Activated CD8-positive, alpha-beta memory T cell treated with anti-CD3 and anti-CD28 coated beads, Interleukin-2, amount 50 U/mL, for 48 hours (primary cell): ENCODE measurements at places on chromosomes 7 and 10.
A peak's percentile ranks its signal among the peaks of the same experiment; 100 is the strongest.

GRCh38 chr7:125431349-125431748, 501.7 kb upstream of the POT1 start:
- no peak for DNase-seq

DNA sequence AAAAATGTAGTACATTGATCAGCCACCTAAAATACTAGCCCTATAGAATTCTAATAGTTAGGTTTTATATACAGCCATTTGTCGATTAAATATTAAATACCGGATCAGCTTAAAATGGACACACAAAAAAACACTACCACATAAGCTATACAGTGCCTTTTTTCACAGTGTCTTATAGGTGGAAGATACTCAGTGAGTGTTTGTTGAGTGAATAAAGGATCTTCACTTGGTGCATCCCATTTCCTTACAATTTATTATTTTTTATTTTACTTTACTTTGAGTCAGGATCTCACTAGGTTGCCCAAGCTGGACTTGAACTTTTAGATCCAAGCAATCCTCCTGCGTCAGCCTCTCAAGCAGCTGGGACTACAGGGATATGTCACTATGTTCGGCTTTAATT, 335.4 kb upstream of the KAT6B start:
- DNase-seq: no peak

DNA sequence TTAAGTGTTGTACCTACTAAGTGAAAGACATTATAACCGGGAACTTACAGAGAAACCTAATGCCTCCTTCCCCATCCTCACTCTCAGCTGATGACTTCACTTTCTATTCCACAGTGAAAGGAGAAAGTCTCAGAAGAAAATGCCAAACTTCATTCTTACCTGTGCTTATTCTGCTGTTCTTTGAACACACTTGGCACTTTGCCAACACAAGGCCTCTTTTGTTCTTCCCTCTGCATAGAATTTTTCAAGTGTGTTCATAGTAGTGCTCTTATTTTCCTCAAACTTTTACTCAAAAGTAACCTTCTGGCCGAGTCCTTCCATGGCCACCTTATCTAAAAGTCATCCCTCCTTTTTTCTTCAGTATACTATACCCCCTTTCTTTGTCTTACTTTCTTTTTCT, 59.4 kb upstream of the ETV1 start:
- no peak for DNase-seq

GRCh38 chr10:72235544-72236279, 19.6 kb upstream of the ASCC1 start:
- DNase-seq: no peak

DNA sequence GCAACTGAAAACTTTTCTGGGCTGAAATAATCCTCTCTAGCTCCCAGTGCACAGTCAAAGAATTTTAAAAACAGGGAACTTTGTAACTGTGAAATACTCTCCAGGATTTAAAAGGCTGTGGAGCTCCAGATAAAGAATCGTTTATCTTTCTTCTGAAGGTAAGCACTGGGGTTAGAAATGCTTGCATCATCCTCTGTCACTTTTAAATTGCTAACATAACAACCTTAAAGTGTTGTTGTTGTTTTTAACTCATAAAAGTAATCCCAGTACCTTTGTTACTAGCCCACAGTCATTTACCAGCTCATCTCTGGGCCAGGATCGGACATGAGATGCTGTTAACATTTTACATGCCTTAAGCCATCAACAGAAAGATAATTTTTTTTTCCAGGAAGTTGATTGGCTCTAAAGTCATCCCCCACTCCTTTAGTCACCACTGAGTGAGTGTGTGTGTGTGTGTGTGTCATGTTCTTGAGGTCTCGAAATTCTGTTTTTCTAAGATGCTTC, at the start of gene SLC39A12:
TSS of gene SLC39A12 (plus strand) at position 51 of the 504 bp plus-strand sequence. CDS start 1,359 bp downstream, outside the sequence.
- no peak for DNase-seq

- DNase-seq: no peak
Measured at GRCh38 chr7:141915565-141915964, 634 bp upstream of the OR9A4 start.

GRCh38 chr10:50981385-50981784, 92.9 kb upstream of the PRKG1 start:
- no peak for DNase-seq

DNA sequence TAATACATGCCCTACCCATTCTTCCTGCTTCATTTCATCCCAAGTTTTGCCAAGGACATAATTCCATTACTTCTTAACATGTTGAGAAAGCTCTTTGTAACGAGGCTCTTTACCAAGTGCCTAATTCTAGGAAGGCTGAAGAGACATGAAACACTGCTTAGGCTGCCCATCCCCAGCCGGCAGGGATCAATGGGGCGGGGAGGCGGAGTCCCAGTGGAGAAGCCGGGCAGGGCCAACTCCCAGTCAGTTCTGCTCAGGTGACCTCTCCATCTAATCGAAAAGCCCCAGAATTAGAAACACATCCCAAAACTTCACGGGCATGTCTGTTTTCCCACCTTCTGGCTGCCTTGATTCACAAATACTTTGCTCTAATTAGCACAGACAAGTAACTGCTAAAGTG, 89.5 kb upstream of the LYZL1 start:
- no peak for DNase-seq

GRCh38 chr7:88218836-88219605, 817 bp downstream of the SRI start:
- DNase-seq: peak; percentile 63

- DNase-seq: no peak
Measured at GRCh38 chr7:108589874-108590273, 20.2 kb downstream of the DNAJB9 start.

- no peak for DNase-seq
Measured at GRCh38 chr7:38686888-38687287, 55.7 kb upstream of the AMPH start.
